ENCODE measurements at places on chromosomes 6 and 20.
A peak's percentile ranks its signal among the peaks of the same experiment; 100 is the strongest.

- no peak for DNase-seq
Observed at GRCh38 chr6:138662471-138662870, 111.1 kb upstream of the CCDC28A start.

GRCh38 chr6:154438882-154439415, 71.5 kb downstream of the CNKSR3 start:
- DNase-seq, result no peak

DNA sequence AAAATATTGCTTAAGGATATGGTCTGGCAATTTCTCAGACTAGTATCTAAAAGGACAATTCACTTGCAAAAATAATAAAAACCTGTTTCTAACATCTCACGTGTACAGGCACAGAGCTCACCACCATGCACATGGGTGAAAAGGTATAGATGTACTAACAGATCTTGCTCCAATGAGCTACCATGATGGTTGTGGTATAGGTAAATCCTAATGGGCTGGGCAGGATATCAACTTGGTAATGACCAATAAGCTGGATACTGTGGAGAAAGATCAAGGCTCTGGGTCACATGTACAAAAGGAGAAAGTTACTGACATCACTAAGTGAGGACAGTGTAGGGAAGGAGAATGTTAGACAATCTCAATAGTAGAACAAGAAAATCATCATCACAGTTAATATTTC, 111.0 kb upstream of the NUP153 start:
- DNase-seq, result no peak

- peak; percentile 48 for DNase-seq
Observed at GRCh38 chr6:38192011-38192410, 372.5 kb downstream of the ZFAND3 start.

- DNase-seq, result no peak
Observed at GRCh38 chr6:2166717-2167116, 78.7 kb downstream of the GMDS start.

DNA sequence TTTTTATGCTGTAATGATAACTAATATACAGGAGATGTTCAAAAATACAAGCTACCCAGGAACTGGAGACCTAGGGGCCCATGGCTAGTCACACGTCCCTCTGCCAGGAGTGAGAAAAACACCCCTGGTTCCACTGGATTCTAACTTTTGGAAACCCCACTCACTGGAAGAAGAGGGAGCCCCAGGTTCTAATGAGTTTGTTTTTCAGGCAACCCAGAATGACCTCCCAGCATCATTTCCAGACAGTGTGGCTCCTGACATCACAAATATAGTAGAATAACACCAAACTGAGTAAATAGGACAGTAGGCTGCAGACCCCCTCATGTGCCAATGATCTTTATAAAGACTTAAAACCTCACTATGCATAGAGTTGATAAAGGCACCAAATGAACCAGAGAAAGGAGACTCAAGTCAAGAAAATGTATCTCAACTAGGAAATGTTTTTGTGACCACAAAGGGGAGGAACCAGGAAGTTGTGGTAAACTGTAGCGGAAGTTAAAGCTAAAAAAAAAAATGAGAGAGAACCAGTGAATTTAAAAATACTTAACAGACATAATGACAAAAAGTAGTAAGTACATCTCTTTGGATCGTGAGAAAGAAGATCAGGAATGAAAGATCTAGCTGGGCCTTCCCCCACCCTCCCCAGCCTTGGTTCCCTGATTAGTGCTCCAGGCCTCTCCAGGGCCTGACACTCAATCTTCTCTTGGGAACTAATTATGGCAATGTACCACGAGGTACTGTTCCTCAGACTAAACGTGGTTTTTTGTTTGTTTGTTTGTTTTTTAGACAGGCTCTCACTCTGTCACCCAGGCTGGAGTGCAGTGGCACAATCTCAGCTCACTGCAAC, 19.8 kb downstream of the HLA-E start:
- DNase-seq, result no peak

GRCh38 chr20:49597825-49598395, 30.0 kb upstream of the PTGIS start:
- no peak for DNase-seq

DNA sequence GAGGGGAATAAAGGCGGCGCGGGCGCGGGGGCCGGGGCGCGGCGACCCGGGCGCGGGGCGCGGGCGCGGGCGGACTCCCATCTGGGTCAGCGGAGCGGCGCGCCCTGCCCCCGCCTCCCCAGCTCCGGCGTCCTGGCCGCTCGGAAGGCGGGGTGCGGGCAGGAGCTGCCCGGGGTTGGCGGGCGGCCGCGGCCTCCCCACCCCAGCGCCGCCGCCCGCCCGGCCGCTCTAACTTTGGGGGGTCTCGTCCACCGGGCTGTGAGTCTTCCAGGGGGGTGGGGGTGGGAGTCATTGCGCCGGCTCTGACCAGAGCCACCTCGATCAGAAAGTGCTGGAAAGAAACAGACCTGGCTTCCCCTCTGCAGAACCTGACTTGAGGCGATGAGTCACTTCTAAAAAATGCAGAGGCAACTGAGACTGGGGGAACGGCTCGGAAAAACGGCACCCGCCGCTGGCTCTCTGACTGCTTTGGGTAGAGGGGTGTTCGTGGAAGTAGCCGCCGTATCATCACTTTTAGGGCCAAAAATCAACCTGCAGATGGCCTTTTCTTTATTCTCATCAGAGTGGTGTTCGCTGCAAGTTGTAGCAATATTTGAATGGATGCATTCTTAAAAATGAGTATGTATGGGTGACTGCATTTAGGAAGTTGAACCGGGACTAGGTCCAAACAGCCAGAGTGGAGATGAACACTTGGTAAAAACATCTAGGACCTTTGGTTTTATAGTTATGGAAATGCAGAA, 667 bp downstream of the CAP2 start:
- peak; percentile 18 for DNase-seq

GRCh38 chr20:36720510-36720909, 25.4 kb downstream of the NDRG3 start:
- no peak for DNase-seq

DNA sequence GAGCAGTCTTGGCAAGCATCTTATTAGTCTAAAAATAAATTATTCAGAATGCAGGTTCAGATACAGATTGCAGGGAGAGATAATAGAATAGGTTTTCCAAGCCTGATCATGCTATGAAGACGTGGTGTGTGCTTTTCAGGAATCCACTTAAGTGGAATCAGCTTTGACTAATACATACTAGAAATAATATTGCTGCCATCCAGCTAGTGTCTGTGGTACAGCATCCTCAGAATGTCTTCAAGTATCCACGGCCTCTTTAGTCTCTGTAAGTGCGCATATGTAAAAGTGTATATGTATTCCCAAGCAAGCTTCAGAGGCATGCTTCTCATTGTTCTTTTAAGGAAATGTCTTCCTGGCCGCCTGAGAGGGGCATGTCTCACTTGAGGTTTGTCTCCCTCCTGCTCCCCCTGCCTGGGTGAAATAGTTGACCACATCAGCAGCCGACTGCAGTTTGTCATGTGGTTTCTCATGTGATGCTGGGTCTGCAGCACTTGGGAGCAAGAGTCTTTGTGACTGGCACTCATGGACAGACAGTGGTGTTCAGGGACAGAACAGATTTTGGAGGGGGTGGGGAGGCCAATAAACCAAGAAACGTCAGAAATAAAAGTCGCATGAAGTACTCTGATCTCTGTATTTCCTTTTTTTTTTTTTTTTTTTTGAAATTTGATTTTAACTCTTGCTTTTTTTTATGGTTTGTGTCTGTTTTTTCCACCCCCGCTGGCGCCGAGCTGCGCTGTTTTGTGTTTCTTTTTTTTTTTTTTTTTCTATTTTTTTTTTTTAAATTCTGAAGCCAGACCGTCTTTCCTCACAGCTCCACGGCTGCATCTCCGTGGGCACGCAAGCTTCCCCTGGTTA, 150.8 kb downstream of the PRL start:
- DNase-seq, result peak; percentile 36

DNA sequence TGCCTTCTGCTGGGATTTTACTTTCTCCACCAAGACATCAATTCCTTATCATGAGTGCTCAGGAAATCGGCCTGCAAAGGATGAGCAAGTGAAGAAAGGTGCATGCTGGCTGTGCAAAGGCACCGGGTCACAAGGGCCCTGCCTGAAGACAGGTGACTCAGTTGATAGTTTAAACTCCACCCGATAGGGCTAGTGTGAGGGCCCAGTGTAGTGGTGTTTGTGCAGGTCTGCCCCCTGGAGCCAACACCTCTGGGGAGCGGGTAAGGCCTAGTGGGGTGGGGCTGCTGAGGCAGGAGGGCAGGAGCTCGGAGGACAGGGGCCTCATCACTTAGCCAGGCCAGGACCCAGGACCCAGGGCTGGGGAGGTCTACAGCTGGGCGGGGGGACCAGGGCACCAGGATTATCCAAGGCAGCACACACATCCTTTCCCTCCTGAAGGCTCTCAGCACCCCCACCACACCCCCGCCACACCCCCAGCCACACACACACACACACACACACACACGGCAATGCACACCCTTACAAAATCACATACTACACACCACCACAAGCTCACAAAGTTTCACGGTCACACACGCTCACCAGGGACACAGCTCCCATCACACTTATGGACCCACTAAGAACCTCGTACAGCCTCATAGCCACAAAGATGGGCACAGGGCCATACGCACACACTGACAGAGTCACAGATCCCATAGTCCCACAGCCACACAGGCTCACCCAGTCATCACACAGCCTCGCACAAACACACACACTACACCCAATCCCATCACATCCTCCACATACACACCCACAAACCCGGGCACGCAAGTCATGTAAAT, 75.4 kb downstream of the GRM4 start:
- DNase-seq, result peak; percentile 23

- no peak for DNase-seq
Observed at GRCh38 chr20:48287552-48288170, 502.4 kb upstream of the SULF2 start.

GRCh38 chr20:15919118-15919517, 654.1 kb downstream of the KIF16B start:
- no peak for DNase-seq

GRCh38 chr20:62365814-62366369, 1.2 kb downstream of the LAMA5 start:
- peak; percentile 59 for DNase-seq

- no peak for DNase-seq
Observed at GRCh38 chr6:27631609-27631916, 158.7 kb upstream of the ZNF184 start.

GRCh38 chr20:57654998-57655808, 35.0 kb upstream of the ZBP1 start:
- DNase-seq, result no peak

- no peak for DNase-seq
Observed at GRCh38 chr6:107668743-107669474, 155.2 kb downstream of the SCML4 start.

Measured in NCI-H1417 (cell line).